ENCODE measurements at places on chromosomes 3 and 15.

DNA sequence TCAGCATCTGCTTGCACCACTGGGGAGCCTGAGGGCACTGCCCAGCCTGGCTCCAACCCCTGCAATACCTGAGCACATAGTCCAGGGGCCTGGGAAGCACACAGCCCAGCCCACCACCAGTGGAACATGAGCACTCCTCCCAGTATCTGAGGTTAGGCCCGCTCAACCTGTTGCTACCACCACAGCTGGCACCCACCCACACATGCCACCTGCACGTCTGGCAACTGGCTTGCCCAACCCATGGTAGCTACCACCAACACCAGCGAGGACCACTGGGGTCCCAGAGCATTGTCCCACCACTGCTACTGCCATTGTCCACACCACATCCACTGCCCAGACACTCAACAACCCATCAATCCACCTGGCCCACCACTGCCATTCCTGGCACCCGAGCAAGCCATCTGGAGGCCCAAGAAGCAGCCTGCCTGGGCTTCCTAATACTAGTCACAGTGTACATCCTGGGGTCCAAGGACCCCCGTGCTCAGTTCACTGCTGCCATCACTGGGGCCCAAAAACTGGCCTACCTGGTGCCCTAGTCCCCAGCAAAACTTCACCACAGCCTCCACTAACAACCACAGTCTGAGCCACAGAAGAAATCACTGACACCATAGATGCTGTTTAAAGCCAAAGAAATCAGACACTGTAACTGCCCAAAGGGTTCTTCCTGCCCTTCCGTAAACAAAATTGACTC, 62.1 kb upstream of the TBC1D23 start:
- no peak for DNase-seq

DNA sequence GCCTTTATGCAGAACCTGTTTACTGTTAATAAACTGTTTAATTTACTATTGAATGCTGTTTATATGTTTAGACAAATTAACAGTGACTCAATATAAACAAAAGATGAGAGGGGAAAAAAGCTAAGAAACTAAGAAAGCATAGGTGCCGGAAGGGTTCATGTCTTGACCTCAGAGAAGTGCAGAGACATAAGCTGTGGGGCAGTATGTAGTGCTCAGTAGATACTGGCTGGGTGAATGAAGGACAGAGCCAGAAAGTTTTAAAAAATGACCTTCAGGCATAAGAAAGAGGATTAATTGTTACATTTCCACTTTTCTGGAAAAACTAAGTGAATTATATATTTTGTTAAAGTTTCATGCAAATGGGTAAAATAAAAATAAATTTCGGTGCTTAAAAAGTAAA, 14.2 kb downstream of the SERPINI1 start:
- DNase-seq, result no peak

DNA sequence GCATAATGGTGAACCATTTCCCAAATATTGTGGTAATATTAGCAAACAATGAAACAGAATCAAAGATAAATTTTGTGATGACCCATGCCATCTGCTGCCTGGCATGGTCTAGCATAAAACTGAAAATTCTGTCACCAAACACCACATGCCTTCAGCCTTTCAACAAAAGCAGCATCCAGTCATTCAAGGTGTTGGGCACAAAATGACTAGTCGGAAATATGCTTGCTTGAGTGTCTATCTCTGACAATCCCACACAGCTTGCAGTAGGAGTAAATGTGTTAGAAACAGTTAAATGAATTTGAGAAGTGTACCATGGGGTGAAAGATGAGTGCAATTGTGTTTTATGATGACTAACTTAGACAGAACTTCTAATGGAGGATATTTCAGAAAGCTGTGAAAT, 61.7 kb upstream of the CDIN1 start:
- no peak for DNase-seq

- no peak for DNase-seq
Measured at GRCh38 chr15:101396484-101397261, 92.8 kb downstream of the PCSK6 start.

DNA sequence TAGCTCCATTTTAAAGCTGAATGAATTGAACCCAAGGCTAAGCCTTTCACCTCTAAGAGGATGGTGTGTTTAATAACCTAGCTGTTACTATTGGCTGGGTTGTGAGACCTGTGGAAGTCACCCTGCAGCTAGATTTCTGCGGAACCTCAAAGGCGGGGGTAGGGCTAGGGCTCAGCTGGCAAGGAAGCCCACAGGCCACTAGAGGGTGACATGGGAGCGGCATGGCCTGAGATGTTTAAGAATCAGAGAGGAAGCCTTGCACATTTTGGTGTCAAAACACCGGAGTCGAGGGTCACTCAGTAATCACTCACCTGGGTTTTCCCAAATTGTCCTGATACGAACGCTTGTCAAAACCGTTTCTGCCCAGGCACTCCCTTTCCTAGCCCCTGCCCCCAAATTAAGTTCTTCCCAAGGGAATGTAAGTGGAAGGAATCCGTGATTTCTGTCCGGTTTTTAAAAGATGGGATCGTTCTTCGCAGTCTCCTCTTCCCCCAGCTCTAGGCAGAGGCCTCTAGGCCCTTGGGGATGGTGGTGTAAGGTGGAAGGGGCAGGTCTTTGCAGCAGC, 3.8 kb upstream of the ACAD9 start:
- DNase-seq, result no peak
